Dermis microvascular lymphatic vessel endothelial cell (primary cell): ENCODE measurements at places on chromosomes 7 and 10. TPM values are rescaled to one million over a fixed set of nuclear protein-coding genes. Genes with fewer than 3 reads are reported as not detected.

MBL2 gene
- not detected in 2 replicates for total RNA-seq

PTPRE gene
- total RNA-seq, result 117 and 240 TPM in 2 replicates

SFRP4 gene
- not detected in 2 replicates for total RNA-seq

PLEKHA1 gene
- 21.7 and 25.9 TPM in 2 replicates for total RNA-seq

GIMAP7 gene
- total RNA-seq, result 64.4 and 108 TPM in 2 replicates

PTPN20 gene
- total RNA-seq, result 0.13 and 0.76 TPM in 2 replicates

CCDC172 gene
- not detected in 2 replicates for total RNA-seq

SPDYE8 gene
- not detected in 2 replicates for total RNA-seq

NODAL gene
- not detected in 2 replicates for total RNA-seq

NUTM2E gene
- total RNA-seq, result 0.13 TPM in 1 of 2 replicates, not detected in the other

ZNF117 gene
- 1.2 and 2.4 TPM in 2 replicates for total RNA-seq

C10orf95 gene
- total RNA-seq, result under 0.01 TPM in 1 of 2 replicates, not detected in the other

TWIST1 gene
- not detected in 2 replicates for total RNA-seq

C10orf143 gene
- 0.26 and 0.76 TPM in 2 replicates for total RNA-seq

GJD4 gene
- total RNA-seq, result not detected in 2 replicates

CDH23 gene
- total RNA-seq, result under 0.01 TPM in 2 replicates

VWDE gene
- total RNA-seq, result under 0.01 TPM in 2 replicates

PTPRN2 gene
- 2.4 and 3.4 TPM in 2 replicates for total RNA-seq

PRR15 gene
- total RNA-seq, result 0.13 TPM in 1 of 2 replicates, not detected in the other

LRRN3 gene
- 0.13 TPM in 1 of 2 replicates, not detected in the other for total RNA-seq

IRF5 gene
- 0.25 and 0.26 TPM in 2 replicates for total RNA-seq

PDAP1 gene
- total RNA-seq, result 15.3 and 20.1 TPM in 2 replicates

RPEL1 gene
- total RNA-seq, result 0.13 TPM in 2 replicates

EPHB6 gene
- total RNA-seq, result under 0.01 TPM in 2 replicates

CABCOCO1 gene
- not detected in 2 replicates for total RNA-seq

FANK1 gene
- total RNA-seq, result 1.0 TPM in 2 replicates

SPDYE5 gene
- total RNA-seq, result under 0.01 TPM in 1 of 2 replicates, not detected in the other

TUBB8 gene
- total RNA-seq, result under 0.01 TPM in 1 of 2 replicates, not detected in the other
